Activated T-cell treated with anti-CD3 and anti-CD28 coated beads for 1 hour (primary cell): ENCODE measurements at places on chromosomes 2 and 18.

GRCh38 chr2:229591611-229592010, 122.7 kb downstream of the DNER start:
- no peak for DNase-seq

- no peak for DNase-seq
Measured at GRCh38 chr2:11855064-11855760, 108.8 kb downstream of the LPIN1 start.

DNA sequence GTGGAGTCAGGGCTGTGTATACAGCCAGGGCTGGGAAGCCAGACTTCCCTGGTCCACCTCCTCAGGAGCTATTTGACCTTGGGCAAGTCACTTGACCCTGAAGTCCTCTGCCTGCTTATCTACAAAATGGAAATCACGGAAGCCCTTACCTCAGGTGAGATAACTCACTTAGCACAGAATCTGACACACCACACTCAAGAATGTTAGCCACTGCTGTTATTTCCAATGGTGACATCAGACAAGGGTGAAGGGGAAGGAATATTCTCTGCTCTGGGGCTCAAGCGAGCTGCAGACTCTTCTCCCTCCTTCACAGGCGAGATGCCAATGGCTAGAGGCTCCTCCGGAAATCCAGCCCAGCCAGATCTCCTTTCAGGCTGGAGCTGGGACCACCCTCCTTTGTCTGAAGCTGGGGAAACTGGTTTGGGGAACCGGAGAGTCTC, 189.6 kb downstream of the HAUS1 start:
- no peak for DNase-seq

GRCh38 chr2:223019390-223019930, 32.5 kb upstream of the KCNE4 start:
- DNase-seq: no peak

DNA sequence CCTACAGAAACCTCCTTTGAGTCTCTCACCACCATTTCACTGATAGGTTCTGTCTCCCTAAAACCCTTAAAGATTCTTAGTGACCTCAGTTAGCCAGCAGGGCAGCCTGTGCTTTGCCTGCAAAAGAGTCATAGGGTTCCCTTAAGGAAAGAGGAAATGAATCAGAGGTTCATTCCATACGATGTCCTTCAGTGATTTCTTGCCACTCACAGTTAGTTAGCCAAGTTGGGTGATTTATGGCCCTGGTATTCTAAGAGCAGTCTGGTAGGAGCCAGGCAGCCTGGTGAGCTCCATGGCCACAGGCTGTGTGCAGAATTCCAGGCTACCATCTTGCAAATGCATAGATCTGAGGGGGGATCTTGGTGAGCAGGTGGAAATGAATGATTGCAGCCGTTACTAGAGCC, 18.7 kb upstream of the CCBE1 start:
- DNase-seq: no peak

DNA sequence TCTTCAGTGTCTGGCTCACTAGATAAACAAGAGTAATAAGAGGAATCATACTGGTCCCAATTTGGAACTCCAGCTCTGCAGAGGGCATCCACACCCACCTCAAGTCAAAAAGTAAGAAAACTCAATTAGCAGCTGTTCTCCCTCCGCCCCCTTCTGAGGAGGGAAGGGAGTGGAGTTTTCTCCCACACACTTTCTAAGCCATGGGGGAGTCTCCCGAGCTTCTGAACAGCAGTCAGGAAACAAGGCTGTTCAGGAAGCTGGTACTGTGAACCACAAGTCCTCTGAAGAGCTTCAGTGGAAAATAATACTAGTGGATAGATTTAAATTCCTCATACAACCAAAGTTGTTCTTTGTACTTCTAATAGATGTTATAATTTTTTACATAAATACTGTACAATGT, 32.9 kb upstream of the SPTBN1 start:
- DNase-seq: no peak

DNA sequence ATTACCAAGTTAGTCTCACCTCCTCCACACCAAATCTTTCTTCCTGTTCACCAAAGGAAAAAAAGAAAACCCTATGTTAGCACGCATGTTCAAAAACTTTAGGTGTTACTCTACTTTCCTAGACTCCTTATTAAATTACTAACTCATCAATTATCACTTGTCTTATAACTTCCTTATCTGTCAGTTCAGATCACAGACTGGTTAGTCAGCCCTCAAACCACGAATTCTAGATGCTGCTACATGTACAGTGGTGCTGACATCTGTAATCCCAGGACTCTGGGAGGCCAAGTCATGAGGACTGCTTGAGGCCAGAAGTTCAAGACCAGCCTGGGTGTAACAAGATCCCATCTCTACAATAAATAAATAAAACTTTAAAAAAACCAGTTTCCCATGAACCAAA, 3.5 kb downstream of the YWHAQ start:
- DNase-seq: no peak

- peak; percentile 16 for DNase-seq
Measured at GRCh38 chr2:136008205-136008865, 22.9 kb upstream of the DARS1 start.

- DNase-seq: no peak
Measured at GRCh38 chr18:49904871-49905555, 91.7 kb upstream of the ACAA2 start.
